ENCODE measurements at places on chromosomes 2 and 18. TPM values are rescaled to one million over a fixed set of nuclear protein-coding genes. Genes with fewer than 3 reads are reported as not detected.

DNA sequence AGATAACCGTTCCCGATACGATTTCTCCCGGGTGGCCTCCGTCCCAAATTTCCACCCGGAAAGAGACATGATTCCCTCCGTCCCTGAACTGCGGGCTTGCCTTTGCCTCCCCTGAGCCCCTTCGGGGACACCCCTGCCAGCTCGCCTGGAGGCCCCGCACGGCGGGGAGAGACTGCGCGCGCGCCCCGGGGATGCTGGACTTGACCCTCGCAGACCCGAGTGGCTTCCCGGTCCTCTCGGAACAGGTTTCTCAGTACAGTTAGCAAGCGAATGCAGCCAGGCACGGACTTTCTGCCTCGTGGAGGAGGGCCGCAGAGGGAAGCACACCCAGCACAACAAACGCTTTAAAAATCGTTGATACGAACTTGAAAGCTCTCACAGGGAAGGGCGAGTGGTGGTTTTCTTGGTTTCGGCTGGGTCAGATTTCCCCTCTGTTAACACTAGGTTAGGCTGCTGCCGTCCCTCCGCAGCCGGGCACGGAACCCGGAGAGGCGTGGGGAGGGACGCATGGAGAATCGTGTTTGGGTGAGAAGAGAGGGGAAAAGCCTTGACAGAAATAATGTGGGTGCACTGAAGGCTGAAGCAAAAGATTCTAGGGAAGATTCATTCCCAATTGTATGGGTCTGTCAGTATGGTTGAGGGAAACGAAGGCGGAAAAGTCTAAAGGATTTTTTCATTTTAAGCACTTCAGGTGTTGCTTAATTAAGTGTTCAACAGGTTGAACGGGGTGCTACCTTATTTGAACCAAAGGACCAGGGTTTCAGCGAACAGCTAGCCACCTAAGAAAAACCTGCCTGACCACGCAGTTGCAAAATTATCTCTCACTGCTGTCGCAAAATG, 916 bp downstream of the TNFRSF11A start:
- DNase-seq = peak; percentile 51

GRCh38 chr2:1731447-1731962, 12.8 kb downstream of the PXDN start:
- DNase-seq = peak; percentile 38

KCNS3 gene
- 1.5 TPM for total RNA-seq

TMEM17 gene
- 0.51 TPM for total RNA-seq

DNA sequence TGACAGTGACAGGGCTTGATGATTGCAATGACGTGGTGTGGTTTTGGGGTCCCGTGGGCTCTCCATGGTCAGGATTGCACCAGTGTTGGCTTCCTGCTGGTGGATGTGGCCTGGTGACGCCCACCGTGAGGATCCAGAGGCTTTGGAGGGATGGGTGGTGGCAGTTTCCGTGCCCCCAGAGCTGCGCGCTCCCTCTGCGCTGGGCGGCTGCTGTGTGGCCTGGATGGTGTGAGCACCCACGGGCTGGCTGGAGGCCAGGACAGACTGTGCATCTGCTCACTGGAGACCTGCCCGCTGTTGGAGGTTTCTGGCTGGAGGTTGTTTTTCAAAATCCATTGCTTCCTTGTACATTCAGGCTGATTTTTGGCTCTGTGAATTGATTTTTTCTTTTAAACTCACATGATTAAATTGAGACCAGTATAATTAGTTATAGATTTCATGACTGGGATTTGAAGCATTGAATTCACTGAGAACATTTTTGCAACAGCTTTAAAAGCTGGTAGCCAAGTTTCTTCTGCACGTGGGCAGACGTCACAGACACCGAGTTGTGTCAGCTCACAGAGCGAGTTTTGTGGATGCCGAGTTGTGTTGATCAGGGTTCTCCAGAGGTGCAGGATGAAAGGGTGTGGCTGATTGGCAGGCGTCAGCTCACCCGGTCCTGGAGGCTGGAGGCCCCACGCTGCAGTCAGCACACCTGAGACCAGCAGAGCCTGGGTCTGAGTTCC, 72.7 kb downstream of the KCNG2 start:
- DNase-seq = no peak

BUB1 gene
- 14.5 TPM for total RNA-seq

DNA sequence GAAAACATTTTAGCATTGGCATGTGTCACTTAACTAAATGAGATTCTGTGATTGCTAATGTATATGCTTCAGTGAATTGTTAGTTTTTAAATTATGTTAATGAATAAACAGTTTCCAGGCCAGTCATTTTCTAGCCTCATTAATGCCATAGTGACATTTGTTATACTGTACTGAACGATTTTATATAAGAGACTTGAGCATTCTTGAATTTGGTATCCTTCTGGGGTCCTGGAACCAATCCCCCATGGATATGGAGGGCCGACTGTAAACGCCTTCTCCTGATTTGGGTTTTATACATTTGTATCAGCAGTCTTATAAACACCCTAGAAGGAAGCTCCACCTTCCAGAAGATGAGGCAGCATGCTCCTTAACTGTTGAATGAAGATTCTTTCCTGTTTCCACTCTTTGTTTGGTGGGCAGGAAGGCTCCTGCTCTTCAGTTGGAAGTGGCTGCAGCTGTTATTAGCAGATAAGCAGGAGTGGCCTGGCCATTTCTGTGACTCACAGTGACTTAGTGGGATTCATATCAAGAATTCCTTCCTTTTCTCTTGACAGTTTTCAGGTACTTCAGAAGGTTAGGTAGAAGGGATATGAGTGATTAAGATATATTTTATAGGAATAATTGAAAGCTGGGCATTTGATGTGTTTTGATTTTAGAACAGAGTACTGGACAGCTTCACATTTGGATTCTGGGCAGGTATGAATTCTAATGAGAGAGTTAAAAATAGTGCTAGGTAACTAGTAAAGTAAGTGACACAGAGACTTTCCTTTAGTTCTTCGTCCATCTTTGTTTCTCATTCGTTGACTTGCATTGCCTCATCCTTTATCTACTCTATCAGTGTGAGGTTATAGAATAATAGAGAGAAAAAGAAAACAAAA, 124.9 kb downstream of the PLCL1 start:
- peak; percentile 61 for DNase-seq

KCNE4 gene
- 1.2 TPM for total RNA-seq

RAB3GAP1 gene
- total RNA-seq = 67.4 TPM

GRCh38 chr2:150674283-150674682, 186.8 kb upstream of the RND3 start:
- DNase-seq = no peak

All from dermis blood vessel endothelial cell (primary cell).